Keratinocyte (primary cell): ENCODE measurements at places on chromosomes 1 and 21. TPM values are rescaled to one million over a fixed set of nuclear protein-coding genes. Genes with fewer than 3 reads are reported as not detected.

DNA sequence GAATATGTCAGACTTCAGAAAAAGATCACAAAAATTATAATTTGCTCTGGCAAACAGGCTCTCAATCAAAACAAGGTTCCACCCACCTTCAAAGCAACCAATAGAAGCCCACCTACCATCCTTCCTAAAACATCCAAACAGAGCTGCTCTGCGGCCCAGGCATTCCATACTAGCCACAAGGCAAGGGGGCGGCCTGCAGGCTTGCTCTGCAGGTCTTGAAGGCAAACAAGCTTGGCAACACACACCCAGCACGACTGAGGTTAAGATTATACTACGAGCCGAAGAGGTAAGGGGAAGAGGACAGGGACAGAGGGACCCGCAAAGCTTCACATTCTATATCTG is 207.3 kb downstream of the SLC45A1 start:
- DNase-seq: no peak

- no peak for DNase-seq
Measured at GRCh38 chr1:209150114-209150513, 433.4 kb upstream of the CAMK1G start.

GRCh38 chr1:67576474-67576873 is 108.5 kb upstream of the GADD45A start:
- no peak for DNase-seq

DNA sequence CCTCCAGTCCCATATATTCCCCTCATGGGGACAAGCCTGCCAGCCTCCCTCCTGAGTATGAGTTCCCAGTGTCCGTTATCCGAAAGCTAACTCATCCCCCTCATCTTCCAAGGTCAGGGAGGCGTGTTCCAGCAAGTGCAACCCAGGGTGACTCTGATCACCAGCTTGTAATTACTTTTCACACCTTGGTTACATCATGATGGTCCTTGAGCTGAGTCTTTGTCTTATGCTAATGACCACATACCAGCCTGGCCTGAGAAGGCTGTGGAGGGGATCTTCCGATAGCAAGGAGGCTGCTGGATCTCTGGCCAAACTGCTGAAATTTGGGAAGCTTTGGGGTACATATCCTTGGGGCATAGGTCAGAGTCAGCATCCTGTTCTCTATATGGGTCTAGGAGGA is 99.6 kb downstream of the DDX20 start:
- DNase-seq: no peak

DNA sequence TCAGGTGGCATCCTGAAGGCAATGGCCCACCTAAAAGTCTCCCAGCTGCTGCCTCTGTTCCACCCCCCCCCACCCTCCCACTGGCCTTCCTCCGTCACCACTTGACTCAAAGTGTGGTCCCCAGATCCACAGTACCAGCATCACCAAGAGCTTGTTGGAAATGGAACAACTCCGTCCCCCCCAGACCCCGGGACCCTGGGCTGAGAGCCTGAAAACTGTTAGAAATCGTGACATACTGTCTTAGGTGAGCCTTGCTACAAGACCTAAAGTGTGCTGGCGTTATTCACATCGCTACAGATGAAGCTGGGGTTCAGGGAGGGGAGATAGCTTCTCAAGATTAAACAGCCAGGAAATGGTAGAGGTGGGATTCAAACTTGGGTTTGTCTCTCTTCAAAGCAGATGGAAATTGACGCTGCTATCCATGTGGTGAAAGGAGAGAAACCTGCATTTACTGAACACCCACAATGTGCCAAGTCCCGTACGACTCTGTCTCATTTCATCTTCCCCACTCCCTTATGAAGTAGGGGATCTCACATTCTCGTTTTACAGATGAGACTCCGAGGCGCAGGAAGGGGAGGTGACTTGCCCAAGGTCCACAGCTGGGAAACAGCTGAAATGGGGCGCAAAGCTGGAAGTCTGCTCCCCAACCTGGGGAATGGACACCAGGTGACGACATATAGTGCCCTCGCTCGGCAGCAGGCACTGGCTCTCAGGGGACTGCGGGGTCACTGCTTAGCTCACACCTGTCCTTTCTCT is 52.8 kb upstream of the IFFO2 start:
- DNase-seq: no peak

DNA sequence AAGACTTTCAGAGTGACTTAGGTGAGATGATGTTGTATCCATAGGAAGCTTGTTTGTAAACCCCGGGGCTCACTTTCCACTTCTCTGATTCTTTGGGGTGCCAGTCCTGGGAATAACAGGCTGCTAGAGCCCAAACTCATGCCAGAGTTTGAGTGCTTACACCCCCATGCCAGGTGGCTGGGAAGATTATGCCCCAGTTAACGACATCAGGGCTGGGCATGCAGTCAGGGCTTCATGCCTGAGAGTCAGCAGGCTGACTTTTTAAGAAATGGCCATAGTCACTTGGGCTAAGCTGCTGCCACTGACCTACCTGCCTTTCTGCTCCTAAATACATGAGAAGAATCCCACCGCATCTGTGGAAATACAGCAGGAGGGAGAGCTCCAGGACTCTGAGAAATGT is 425.6 kb upstream of the VAMP3 start:
- DNase-seq: no peak

DNA sequence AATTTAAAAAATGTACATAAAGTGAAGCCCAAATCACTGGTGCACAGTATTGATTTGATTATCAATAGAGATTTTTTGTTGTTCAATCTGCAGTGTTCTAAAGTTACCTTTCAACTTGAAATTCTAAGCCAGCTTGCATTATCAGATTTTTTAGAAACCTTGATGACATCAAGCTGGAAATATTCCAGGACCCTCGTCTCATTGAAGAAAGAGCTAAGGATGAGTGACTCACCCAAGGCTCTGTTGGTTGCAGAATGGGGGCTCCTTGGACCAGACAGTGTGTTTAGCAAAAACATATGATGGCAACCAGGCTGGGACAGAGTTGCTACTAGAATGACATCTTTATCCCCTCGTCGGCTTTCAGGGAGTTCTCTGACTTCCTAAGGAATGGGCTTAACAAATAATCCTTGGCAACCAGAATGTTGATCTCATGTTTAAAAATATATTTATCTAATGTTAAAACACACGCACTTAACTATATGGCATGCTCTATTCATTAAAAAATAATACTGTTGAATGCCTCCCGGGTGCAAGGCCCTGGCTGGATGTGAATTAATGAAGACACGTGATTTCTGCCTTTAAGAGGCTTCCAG is 79.7 kb downstream of the RUNX3 start:
- DNase-seq: no peak

DNA sequence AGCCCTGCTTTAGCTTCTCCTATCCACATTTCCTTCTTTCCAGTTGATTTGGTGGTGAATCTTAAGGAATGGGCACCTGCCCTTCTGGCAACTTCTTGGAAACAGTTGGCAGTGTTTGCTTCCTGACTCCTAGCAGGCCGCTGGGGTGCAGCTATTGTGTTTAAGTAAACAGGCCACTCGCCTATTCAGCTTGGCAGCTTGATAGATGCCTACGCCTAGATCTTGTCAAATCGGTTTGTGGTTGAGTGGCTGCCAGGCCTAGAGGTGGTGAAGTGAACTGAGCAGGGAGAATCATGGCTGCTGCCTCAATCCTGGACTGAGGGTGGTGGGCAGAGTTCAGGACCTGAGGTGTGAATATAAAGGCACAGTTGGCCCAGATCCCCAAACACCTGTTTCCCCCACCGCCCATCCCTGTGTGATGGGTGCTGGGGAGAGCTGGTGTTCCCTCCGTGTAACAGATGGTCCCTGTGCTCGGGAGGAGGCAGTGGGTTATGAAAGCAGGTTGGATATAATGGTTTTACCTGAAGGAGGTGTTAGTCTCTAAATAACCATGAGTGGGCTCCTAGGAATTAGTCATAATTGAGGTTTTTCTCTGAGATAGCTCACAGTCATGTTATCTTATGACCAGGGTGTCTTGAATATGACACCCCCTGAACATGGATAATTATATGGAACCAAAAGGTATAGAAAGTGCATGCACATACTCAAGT is 940 bp upstream of the PLA2G2C start:
- DNase-seq: no peak

- no peak for DNase-seq
Measured at GRCh38 chr1:223486366-223486765, 93.2 kb downstream of the CCDC185 start.

- no peak for DNase-seq
Measured at GRCh38 chr1:178039891-178040290, 54.0 kb upstream of the RASAL2 start.

DNA sequence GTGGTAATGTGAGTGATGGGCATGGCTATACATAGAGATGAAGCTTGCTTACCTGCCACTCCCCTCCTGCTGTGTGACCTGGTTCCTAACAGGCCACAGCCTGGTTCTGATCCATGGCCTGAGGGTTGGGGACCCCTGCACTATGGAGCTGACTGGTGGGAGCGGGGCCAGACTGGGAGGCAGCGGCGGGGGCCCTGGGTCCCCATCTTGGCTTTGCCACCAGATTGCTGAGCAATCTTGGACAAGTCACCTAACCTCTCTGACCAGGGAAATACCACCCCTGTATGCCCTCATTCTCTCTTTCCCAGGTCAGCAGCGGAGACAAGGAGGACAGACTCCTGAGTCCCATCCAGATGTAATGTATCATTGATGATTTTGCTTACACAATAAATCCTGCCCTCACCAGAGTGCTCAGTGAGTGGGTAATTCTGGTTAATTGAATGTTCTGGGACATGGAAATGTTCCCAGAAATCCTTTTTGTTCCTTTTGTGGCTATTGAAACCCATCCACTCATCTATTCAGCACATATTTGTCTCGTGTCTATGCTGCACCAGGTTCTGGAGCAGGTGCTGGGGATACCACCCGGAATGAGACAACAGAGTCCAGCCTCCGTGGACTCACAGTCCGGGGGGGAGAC is 4.1 kb upstream of the ARHGEF10L start:
- DNase-seq: no peak

GRCh38 chr1:188295157-188295556 is 1466.4 kb downstream of the PLA2G4A start:
- DNase-seq: no peak

GRCh38 chr1:53480678-53481077 is 21.5 kb downstream of the DMRTB1 start:
- DNase-seq: no peak

DNA sequence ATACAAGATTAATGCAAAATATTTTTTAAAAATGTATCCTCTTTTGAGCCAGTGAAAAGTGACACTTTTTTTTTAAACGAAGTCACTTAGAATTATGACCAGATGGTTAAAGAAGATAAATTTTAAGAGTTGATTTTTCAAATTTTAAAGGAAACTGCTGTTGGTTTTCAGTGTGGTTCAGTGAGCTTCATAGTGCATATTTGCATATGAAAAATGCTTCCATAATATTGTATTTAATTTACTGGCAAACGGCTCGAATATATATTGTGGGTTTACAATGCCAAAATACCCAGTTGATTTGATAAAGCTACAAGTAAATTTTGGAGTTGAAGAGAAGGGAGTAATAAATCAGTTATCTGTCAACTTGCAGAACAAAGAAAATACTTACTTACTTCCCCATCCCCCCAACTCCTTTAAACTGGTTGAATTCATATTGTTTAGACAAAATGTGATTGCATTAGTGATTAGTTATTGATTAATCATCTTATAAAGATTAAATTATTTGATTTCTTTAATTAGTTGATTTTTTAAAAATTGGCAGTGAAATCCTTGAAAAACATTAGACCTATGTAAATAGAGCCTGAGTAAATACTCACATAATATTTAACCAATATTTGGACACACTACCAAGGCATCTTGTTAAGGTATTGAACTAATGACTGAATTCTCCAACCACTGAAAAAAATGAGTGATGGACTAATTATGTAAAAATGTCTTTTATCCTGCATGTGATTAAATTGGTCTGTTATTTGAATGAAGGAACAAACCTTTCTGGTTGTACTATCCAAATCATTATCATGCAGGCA is 122.8 kb upstream of the APP start:
- no peak for DNase-seq

GRCh38 chr1:192550922-192551534 is 24.5 kb upstream of the RGS1 start:
- DNase-seq: no peak

KCND3 gene
- polyA plus RNA-seq: 0.21 to 0.73 TPM (median 0.63 TPM) in 3 replicates

LRRC71 gene
- not detected in 3 replicates for polyA plus RNA-seq

SUSD4 gene
- 1.6 to 2.0 TPM (median 1.6 TPM) in 3 replicates for polyA plus RNA-seq

OR10J1 gene
- not detected in 3 replicates for polyA plus RNA-seq

TNFRSF1B gene
- polyA plus RNA-seq: 0.02 to 0.04 TPM (median 0.04 TPM) in 3 replicates

DEPDC1 gene
- polyA plus RNA-seq: 1.2 to 11.2 TPM (median 5.7 TPM) in 3 replicates
